Mesendoderm (in vitro differentiated cells): ENCODE measurements at places on chromosomes 5 and 9.

- DNase-seq: no peak
Observed at GRCh38 chr5:151470439-151470838, 23.0 kb downstream of the SLC36A1 start.

- DNase-seq: peak; percentile 30
Observed at GRCh38 chr9:89996116-89996515, 391.3 kb downstream of the GADD45G start.

GRCh38 chr9:136690806-136691261, 3.6 kb upstream of the AGPAT2 start:
- DNase-seq: no peak

GRCh38 chr5:96661855-96662724, at the start of gene CAST:
TSS of gene CAST (plus strand) at chr5:96662376. CDS start at chr5:96662423, 47 bp downstream.
- peak; percentile 86 for DNase-seq

DNA sequence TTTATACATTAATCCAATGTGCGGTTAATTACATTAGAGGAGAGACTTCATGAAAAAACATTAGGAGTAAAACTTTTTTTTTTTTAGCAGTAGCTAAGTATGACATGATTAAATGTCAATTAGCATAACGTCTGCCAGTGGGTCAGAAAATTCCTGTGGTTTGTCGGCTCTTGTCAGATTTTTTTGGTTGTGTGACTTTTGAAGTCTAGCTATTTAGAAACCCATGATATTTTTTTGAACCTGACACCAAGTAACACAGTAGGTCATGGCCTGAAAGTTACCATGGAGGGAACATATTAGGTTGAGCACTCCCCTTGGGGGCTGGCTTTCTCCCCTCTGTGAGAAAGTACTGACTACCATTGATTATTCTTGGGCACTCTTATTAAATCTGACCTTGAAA, 84.8 kb upstream of the ALDH1A1 start:
- peak; percentile 48 for DNase-seq

DNA sequence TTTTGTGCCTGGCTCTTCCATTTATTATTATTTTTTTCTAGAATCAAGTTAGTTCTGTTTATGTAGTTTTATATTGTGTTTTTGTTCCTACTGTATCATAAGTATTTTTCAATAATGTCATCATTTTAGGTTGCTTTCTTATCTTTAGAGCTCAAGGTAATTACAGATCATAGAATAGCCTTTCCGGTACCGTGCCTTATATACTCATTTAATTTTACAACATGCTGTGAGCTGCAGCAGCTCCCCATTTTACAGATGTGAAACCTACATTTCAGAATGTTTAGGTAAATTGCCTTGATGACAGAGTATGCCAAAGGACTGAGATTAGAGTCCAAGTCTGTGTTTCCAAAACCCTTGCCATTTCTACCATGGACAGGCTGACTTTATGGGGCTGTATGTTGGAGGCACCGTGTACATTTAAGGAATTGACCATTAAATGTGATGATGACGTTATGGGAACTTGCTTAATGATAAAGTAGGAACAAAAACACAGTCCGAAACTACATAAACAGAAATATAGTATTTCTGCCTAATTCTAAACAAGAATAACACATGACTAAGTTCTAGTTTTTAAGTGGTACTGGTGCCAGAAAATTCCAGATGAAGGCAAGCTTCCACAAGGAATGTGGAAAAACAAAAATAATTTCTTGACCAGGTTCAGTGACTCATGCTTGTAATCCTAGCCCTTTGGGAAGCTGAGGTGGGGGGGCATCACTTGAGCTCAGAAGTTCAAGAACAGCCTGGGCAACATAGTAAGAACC, 97.7 kb downstream of the IQGAP2 start:
- DNase-seq: no peak

DNA sequence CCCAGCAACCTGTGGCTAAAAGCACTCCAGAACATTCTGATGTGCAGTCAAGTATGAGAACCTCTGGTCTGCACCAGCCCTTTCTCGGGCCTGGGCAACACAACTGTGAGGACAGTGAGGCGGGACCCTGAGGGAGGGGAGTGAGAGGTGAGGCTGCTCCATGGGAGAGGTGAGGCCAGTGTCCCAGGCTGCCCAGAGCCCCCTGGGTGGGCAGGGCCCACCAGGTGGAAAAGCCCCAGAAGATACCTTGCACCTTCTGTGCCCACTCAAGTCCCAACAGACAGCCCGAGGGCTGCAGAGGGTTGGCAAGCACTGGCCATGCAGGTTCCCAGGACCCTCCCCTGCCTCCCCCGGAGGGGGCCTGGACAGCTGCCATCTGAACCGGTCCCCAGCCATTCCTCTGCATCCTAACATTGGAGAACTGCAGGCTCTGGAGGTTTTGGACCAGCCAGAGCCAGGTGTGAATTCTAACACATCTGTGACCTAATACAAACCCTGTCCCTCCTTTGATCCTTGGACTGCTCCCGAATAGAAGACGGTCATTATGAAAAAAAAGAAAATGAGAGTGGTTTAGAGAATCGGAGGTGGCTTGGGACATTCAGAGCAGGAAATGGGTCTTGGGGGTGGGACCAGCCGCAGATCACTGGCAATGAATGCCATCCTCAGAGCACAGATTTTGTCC, 57.0 kb downstream of the DUSP1 start:
- DNase-seq: no peak

DNA sequence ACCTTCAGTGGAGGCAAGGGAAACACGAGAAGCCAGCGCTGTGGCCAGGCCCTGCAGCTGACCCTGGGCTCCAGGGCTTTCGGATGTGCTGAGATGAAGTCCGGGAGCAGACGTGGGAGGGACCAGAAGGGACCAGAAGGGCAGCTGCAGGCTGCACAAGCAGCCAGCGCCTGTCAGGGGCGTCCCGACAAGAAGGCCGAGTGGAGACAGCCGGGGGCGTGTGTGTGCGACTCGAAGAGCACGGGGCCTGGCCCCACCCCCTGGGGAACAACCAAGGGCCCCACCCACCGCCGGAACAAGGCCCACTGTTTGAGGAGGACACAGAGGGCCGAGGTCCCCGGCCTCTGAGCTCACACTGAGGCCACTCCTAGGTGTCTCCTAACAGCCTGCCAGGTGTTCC, 31.4 kb downstream of the SLC12A7 start:
- no peak for DNase-seq

GRCh38 chr5:149015561-149015960, 47.3 kb downstream of the SH3TC2 start:
- no peak for DNase-seq
